ENCODE measurements at places on chromosomes 6 and 20. TPM values are rescaled to one million over a fixed set of nuclear protein-coding genes. Genes with fewer than 3 reads are reported as not detected.
A peak's percentile ranks its signal among the peaks of the same experiment; 100 is the strongest.

IP6K3 gene
- not detected for polyA plus RNA-seq

GRCh38 chr6:81054036-81054435 is 698.4 kb downstream of the TENT5A start:
- DNase-seq: no peak

- no peak for DNase-seq
Observed at GRCh38 chr6:27318973-27319372, 6.9 kb upstream of the POM121L2 start.

GRCh38 chr6:124870611-124871459 is 91.4 kb upstream of the RNF217 start:
- DNase-seq: peak; percentile 21

MUCL3 gene
- not detected for polyA plus RNA-seq

DNA sequence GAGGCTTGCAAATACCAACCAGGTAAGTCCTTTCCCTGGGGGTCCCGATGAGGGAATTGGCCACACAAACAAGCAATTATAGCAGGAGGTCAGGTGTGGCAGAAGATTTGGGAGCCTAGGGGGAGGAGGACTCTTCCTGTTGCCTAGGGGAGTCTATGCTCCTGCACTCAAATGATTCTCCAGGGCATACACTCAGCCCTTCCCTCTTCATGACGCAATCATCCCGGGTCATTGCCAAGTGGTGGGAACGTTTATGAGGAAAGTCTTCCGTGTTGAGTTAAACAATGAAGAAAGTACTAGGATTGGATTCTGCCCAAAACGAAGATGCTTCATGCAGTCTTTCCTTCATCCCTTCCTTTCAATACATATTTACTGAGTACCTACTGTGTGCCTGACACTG is 186.5 kb upstream of the TSHZ2 start:
- DNase-seq: no peak

MICB gene
- polyA plus RNA-seq: 11.4 TPM

- no peak for DNase-seq
Observed at GRCh38 chr20:15637950-15638754, 935.1 kb downstream of the KIF16B start.

COQ3 gene
- 2.3 TPM for polyA plus RNA-seq

AGER gene
- not detected for polyA plus RNA-seq

- DNase-seq: no peak
Observed at GRCh38 chr20:40050596-40050995, 638.4 kb downstream of the MAFB start.

- no peak for DNase-seq
Observed at GRCh38 chr6:154572556-154572955, 62.1 kb upstream of the CNKSR3 start.
